Stimulated activated CD8-positive, alpha-beta memory T cell treated with anti-CD3 and anti-CD28 coated beads, Interleukin-2, amount 100 ng/mL, for 1 hour (primary cell): ENCODE measurements at places on chromosomes 16 and 17.

DNA sequence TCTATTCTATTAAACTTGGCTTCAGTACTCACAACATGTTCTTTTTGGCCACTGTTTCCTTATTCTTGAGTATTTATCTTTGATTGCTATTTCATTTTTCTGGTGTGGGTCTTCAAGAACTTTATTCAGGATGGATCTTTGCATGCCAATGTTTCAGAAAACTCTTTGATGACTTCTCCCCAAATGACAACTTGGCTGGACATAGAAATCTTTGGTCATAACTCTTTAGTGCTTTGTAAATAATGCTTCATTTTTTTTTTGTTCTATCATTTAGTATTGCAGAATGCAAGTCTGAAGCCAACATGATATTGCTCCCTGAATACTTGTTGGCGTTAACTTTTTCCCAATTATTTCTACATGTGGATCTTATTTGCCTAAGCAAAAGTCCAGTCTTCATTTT, 103.6 kb upstream of the HS3ST2 start:
- no peak for DNase-seq

DNA sequence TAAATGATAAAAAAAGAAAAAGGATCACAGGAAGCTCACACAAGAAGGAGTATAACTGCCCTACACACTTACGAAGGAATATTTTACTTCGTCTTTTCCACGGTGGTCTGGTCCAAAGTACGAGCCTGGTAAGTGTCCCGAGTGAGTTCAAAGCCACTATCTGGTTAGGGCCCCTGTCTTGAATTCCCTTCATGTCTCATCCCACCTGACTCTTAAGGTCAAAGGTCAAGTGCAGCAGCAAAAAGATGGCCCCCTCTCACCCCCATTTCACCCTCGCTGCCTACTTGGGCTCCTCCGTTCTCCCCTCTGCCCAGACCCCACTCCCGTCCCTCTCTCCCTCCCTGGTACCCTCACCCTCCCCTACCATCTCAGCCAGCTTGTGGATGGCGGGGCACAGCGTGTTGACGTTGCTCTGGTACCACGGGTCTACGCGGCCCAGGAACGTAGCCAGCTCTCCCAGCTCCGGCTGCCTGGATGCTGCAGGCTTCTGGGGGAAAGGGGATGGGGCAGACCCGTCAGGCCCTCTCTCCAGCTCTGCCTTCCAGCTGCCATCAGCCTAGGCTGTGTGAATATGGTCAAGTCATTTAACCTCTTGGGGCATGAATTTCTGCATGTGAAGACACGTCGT, 27.8 kb upstream of the MFSD6L start:
- DNase-seq = no peak

DNA sequence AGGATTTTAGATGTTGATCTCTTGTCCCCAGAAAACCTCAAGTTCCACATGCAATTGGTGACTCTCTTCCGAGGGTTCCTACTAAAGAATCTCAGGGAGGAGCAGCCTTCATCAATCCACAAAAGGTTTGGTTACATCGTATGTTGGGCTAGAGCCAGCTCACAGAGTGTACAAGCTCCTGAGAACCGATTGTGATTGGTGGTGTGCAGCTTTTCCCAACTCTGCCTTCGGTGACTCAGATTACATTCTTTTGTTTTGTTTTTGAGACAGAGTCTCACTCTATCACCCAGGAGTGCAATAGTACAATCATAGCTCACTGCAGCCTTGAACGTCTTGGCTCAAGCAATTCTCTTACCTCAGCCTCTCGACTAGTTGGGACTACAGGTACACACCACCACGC, 172.4 kb downstream of the PMP22 start:
- no peak for DNase-seq

- no peak for DNase-seq
These were observed 21.5 kb downstream of the ABCC1 start for GRCh38 chr16:15970743-15971439.

DNA sequence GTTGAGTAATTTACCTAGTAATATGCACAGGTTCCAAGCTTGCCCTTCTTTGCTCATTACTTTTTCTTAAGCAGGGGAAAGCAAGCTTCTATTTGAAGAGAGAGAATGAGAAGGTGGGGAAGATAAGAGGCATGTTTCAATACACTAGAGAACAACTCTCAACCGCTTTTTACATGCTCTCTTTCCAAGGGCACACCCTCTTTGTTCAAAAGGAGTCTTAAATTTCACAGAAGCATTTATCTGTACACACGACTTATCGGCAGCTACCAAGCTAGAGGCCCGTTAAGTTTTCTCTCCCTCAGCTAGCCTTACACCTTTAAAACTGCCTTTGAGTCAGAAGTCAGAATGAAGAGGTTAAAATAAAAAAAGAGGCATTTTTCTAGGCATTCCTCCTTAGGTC, 79.6 kb downstream of the STH start:
- DNase-seq = no peak
